DMS153 (cell line): ENCODE measurements at places on chromosomes 3 and 15.

DNA sequence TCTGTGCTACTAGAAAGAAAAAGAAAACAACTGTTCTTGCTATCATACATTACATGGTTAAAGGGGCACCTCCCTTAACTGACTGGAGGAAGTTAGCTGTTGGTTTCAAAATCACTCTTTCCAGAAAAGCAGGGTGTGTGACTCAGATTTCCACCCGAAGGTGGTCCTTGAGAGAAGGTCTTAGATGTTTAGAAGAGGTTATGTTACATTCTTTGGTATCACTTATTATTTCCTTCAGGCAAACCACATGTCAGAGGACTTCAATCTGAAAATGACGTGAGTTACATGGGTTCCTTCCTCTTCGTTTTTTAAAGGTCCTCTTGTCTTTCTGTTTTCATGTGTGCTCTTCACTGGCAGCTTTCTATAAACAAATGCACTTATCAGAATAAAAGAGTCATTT lies 307.9 kb upstream of the CBLB start:
- no peak for DNase-seq

DNA sequence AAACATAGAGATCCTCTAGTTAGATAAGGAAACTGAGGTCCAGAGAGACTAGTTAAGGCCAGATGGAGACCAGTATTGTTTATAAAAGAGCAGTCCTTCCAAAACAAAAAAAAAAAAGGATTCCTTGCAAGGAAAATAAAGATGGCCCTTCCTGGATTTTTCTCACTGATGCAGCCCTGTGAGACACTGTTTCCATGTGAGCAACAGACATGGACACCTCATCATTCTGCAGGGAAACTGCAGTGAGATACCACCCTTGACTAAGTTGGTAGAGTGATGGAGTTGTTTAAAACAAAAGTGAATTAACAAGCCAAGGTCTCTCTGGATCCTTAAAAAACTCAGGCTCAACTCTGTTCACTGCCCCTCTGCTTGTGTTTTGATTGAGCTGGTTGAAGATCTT lies 65.6 kb upstream of the MYZAP start:
- no peak for DNase-seq

- DNase-seq: no peak
Measured at GRCh38 chr3:169122416-169122815, 541.1 kb downstream of the MECOM start.

- DNase-seq: peak; percentile 80
Measured at GRCh38 chr3:18580268-18580667, 155.1 kb upstream of the SATB1 start.

DNA sequence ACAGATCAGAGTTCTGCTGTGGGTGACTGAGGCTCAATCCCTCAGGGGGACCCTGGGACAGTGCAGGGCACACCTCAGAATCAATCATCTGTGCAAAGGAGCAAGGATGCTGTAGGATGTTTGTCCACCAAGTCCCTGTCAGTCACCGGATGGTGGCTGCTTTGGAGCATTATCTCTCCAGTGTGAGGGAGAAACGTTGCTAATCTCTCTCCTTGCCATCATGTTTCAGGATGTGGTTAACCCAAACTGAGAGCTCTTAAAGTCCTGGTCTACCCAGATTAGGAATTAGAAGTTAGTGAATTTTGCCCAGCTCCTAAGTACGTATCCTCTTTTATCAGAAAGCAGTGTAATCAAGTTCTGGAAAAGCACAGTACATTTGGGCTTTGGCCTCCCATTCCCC lies 26.2 kb upstream of the LRRC3B start:
- DNase-seq: no peak

GRCh38 chr15:88563638-88564037 lies 17.2 kb upstream of the DET1 start:
- no peak for DNase-seq

DNA sequence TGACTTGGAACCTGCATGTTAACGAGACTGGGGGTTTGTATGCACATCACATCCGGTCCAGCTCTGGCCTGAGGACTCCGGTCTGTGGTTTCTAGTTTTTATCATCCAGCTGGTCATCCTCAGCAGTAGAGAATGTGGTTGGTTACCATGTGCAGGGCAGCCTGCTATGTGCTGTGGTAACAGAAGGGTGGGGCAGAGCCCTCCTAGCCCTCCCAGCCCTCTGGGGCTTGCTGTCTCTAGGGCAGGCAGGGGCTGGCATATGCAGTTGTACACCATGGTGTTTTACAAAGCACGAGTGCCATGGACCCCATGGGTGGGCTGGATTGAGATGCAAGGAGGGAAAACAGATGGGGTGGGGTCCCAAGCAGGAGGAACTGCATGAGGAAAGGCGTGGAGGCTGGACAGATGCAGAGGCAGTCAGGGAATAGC lies 70.2 kb downstream of the APBA2 start:
- no peak for DNase-seq

- no peak for DNase-seq
Measured at GRCh38 chr3:106058475-106058874, 189.7 kb upstream of the CBLB start.

GRCh38 chr15:75955720-75956119 lies 52.0 kb downstream of the FBXO22 start:
- no peak for DNase-seq

GRCh38 chr15:75872403-75872990 lies 29.2 kb downstream of the UBE2Q2 start:
- DNase-seq: no peak

DNA sequence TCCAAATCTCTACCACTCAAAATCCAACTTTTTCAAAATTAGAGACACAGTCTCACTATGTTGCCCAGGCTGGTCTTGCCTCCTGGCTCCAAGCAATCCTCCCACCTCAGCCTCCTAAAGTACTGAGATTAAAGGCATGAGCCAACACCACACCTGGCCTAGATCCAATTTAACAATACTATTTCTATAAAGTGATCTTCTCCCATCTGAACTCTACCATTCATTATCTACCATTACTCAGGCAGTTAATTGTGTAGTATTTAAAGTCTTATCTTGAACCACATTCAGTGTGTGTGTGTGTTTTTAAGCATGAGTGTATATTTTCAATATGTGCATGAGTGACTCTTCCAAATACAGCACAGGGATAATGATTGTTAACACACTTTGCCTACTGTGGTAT lies 77.0 kb downstream of the INO80 start:
- no peak for DNase-seq

DNA sequence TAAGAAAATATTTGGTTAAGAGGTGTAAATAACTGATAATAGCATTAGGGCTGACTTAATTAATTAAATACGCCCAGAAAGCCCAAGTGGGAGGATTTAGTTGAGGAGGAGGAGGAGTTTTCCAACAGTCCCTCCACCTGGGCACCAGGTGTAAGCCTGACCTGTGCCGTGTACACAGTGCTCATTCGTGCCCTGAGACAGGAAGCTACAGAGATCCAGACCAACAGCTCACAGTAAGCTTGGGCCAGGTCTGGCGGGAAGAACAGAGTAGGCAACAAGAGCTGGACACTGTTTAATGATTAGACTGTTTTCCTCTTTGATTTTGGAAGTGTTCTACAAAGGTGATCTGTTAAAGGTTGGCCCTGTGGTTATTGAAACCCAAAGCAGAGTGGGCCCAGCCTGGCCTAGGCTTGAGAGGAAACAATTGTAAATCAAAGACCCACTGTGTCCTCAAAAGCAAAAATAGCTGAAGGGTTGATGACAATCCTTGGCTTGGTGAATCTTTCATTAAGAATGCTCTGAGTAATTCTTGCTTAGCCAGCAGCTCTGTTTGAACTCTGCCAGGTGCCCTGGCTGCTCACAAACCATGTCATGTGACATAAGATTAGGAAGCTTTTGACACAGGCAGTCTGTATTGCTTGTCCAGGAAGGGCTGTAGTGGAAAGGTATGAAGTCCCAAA lies 13.8 kb downstream of the SQOR start:
- no peak for DNase-seq

DNA sequence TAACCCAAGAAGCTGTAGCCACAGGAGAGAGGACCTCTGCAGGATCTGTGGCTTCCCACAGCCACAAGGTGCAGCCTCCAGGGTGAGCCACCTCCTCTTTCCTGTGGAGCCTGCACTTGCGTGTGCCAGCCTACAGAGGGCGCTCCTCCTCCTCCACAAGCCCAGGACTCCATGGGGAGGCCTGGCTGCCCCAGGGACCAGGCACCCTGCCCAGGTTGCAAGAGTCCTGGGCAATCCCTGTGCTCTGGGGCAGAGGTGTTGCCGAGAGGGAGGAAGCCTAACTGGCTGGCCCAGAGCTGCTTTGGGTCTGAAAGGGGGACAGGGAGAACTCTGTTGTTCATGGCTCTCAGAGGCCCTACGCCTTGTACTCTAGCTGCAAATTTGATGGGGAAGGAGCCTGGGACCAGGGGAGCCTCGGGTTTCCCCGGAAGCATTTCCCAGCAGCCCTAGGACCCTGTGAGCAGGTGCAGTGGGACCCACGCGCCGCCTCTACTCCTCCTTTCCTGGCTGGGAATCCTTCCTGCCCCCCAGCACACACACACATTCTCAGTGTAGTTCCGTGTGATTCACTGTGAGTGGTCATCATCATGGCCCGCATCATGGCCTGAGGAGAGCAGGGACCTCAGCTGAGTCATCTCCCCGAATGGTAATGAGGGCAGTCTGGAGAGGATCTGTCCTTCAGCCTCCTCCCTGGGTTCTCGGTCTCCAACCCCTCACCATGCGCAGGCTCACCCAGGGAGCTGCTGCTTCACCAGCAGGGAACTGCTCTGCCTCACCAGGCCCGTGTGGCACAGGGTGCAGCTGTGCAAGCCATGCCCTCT lies 24.3 kb downstream of the TBC1D21 start:
- DNase-seq: no peak

DNA sequence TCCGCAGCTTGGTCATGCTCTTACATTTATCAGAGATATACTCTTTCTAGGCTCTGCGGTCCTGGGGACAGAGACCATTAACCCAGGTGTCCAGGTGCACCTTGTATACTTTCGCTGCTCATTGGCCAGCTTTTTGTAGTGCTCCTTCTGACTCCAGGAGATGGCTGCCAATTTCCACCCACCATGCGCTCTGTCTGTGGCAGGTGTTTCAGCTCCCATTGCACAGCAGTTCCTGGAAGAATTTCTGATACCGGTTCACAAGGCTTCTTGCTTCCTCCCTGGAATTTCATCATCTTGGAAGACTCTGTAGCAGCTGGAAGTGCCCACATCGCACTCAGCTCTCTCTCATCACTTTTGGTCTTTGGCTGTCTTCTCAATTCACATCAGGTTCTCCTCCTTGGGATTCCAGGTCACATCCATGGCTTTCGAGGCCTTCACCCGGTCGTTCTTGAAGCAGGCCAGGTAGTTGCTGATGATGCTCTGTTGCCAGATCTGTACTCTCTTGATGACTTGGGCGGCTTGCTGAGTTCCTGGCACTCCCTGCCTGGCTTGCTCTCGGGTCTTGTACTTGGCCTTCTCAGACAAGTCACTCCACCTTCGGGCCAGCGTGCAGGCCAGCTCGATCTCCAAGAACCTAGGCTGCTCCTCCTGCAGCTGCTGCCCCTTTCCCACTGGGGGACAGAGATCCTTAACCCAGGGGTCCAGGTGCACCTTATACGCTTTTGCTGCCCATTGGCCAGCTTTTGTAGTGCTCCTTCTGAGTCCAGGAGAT lies 41.1 kb upstream of the ARL8B start:
- DNase-seq: no peak

- DNase-seq: no peak
Measured at GRCh38 chr3:129558772-129559564, 16.0 kb downstream of the H1-8 start.

DNA sequence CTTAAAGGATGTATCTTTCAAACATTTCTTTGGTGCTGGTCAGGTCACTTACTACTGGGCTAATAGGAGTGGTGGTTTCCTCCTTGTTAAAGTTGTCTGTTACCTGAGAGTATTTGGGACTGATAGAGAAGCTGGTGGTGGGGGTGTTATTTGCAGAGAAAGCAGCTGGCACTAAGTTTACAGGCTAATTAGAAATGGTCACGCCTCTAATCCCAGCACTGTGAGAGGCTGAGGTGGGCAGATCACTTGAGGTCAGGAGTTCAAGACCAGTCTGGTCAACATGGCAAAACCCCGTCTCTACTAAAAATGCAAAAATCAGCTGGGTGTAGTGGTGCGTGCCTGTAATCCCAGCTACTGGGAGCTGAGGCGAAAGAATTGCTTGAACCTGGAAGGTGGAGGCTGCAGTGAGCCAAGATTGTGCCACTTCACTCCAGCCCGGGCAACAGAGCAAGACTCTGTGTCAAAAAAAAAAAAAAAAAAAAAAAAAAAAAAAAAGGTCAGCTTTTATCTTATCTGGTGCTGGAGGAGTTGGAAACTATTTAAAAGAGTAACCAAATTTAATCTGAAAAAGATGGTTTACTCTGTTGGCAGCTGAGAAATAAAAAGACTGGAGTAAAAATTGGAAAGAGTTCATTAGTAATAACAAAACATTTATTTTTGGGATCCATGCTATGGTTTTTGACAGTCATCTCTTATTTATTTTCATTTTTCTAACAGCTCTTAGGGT lies 332.6 kb downstream of the PTPRG start:
- no peak for DNase-seq

GRCh38 chr3:31573036-31573779 lies 40.5 kb downstream of the STT3B start:
- no peak for DNase-seq

GRCh38 chr3:40827226-40827625 lies 302.5 kb downstream of the ZNF621 start:
- no peak for DNase-seq

DNA sequence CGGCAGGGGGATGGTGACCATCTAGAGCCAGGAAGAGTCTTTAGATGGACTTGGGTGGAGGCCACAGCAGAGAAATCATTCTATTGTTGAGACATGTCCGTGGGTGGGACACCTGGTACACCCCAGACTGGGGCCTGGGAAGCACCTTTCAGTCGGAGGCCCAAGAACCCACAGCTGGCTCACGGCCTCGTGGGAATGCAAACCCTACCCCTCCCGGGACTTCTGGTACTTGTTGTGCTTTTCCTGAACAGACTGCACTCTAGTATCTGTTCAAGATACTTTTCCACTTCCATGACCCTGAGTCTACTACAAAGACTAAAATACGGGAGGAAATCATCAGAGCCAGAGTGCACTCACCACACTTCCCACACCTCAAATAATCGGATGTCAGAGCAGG lies 60.7 kb downstream of the BDH1 start:
- no peak for DNase-seq

DNA sequence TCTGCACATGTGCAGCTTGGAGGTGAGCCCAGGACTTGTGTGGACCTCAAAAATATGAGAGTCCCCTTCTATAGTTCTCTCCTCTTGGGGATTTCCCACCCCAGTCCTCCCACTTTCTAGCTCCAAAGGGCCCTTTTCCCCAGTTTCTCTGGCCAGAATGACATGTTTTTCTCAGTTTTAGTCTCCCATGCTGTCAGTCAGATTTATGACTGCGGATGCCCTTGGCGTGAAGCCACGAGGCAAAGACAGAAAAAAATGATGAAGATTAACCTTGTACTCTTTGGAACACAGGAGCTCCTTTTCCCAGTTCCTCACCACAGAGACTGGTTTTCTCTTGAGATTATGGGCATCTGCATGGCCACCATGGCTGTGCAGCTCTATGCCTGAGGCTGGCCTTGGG lies 72.0 kb upstream of the TTBK2 start:
- no peak for DNase-seq

- DNase-seq: no peak
Measured at GRCh38 chr3:64209866-64210621, 15.2 kb downstream of the PRICKLE2 start.
